ENCODE measurements at places on chromosomes 5 and 9. TPM values are rescaled to one million over a fixed set of nuclear protein-coding genes. Genes with fewer than 3 reads are reported as not detected.

Gene PTGDS
- total RNA-seq: 1.8 TPM

Gene GEMIN5
- 25.1 TPM for total RNA-seq

Gene GALNT12
- not detected for total RNA-seq

Gene CBY3
- not detected for total RNA-seq

Gene RAPGEF6
- total RNA-seq: 23.4 TPM

Gene IRX2
- total RNA-seq: 35.4 TPM

Gene TUSC1
- total RNA-seq: 10.3 TPM

Gene PCDHGC5
- 0.69 TPM for total RNA-seq

Gene ARID3C
- not detected for total RNA-seq

Gene SPINK4
- not detected for total RNA-seq

Gene CTNND2
- total RNA-seq: not detected

Gene INSL6
- total RNA-seq: not detected
